ENCODE measurements at places on chromosomes 13 and 19.
A peak's percentile ranks its signal among the peaks of the same experiment; 100 is the strongest.

- DNase-seq = no peak
Measured at GRCh38 chr19:35608251-35608650, 4.3 kb upstream of the HAUS5 start.

GRCh38 chr19:45952686-45953505, 20.8 kb downstream of the NOVA2 start:
- peak; percentile 27 for DNase-seq

DNA sequence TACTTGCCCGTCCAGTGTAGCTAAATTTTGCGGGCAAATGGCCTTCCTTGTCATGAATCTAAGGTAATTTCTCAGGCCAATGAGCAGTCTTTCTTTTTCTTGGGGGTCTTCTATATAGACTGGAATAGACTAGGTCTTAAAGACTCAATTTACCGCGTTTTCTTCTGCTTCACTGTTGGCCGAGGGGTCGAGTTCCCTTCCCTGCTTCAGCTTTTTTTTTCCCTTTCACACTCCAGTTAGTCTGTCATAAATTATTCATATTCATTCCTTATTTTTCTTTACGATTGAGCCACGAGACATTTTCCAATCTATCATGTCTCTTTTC, 276 bp downstream of the ALG11 start:
- DNase-seq = no peak

GRCh38 chr13:107216046-107216755, 648.3 kb upstream of the ARGLU1 start:
- DNase-seq = no peak

GRCh38 chr13:41802684-41803444, 158.0 kb downstream of the VWA8 start:
- no peak for DNase-seq

GRCh38 chr19:3778104-3778867, 6.3 kb upstream of the RAX2 start:
- no peak for DNase-seq

- DNase-seq = no peak
Measured at GRCh38 chr13:33069365-33069764, 53.1 kb downstream of the KL start.

- no peak for DNase-seq
Measured at GRCh38 chr13:98525456-98526181, 51.3 kb downstream of the STK24 start.

GRCh38 chr13:35388441-35389355, 87.8 kb downstream of the MAB21L1 start:
- no peak for DNase-seq

GRCh38 chr19:7250951-7251350, 43.3 kb downstream of the INSR start:
- no peak for DNase-seq

DNA sequence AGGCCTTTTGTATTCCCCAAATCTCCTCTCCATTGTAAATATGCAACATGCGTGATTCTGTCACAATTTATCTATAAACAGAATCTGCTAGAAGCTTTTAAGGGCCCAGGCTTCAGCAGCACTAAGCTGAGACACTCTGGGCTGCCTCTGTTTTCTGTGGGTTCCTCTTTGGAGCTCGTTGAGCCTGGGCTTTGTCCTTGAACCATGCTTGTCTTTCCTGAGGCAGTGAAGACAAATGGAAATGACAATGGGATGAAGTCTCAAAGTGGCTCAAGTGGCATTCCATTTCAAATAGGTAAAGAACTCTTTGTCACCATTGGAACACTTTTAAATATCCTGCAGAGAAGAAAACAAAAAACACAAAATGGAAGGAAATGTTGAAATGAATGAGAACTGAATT, 40.3 kb downstream of the RASL11A start:
- no peak for DNase-seq

GRCh38 chr19:55676889-55677505, 2.0 kb downstream of the EPN1 start:
- DNase-seq = no peak

- no peak for DNase-seq
Measured at GRCh38 chr19:23070353-23071146, 46.3 kb upstream of the ZNF730 start.
